ENCODE measurements at places on chromosomes 6 and 20.

- no peak for DNase-seq
Measured at GRCh38 chr6:43851204-43851865, 81.3 kb downstream of the VEGFA start.

DNA sequence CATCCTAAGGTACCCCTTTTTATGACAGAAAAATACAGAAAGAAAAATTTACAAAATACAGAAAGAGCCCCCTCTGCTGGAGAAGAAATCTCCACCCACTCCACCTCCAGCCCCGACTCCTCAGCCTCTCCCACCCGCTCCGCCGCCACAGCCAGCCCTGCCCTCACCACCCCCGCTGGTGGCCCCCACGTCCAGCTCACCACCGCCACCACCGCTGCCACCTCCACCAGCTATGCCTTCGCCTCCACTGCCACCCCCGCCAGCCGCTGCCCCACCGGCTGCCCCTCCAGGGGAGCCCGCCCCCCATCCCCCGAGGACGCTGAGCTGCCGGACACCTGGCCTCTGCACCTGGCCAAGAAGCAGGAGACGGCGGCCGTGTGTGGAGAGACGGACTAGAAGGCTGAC, 17.7 kb downstream of the WFDC2 start:
- no peak for DNase-seq

DNA sequence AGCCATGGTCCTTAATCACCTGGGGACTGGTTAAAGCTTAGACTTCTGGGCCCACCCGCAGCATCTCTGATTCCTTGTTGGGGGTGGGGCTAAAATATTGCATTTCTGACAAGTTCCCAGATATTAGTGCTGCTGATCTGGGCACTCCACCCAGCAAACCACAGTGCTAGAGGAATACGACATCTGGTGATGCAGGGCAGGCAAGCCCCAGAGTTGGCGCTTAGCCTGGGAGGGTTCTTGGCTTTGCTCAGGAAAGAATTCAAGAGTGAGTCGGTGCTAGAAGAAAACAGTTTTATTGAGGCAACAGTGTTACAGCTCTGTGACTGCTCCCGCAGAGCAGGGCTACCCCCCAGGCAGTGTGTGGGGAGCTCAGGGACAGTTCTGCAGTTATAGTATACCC, 210.7 kb downstream of the TFAP2C start:
- no peak for DNase-seq

DNA sequence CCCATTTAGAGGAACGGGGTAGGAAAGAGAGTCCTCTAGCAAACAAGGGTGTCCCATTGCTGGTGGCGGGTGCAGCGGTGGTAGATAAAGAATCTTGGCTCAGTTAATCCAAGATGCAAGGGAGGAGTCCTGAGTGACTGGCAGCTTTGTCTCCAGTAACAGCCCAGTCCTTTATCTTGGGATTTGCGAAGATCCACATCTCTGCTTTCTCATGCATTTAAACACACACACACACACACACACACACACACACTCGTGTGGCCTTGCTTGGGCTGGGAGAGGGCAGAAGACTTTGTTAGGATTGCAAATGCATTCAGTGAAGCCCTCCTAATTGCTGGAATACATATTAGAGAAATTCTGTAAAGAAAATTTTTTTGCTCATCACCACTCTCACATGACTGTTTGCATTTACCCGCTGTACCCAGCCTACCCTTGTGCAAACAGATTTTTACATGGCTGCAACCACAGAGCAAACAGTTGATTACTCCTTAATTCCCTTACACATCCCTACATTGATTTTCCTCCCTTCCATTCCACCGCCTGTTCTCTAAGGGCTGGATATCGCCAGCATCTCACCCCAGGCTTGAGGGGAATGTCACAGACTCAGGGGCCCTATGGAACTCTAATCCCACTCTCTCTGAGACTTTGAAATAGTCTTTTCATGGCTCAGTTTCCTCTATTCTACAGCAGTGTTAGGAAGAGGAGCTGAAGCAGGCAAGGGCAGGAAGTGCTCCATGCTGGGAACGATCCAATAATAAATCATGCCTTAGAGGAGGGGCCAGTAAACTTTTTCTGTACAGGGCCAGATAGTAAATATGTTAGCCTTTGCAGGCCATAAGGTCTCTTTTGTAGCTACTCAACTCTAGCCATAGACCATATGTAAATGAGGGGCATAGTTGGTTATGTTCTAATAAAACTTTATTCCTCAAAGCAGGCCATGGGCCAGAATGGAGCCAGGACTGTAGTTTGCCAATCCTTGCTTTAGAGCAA, 3.5 kb downstream of the C6orf132 start:
- DNase-seq = no peak

- no peak for DNase-seq
Measured at GRCh38 chr6:107543088-107543487, 53.2 kb downstream of the SOBP start.

DNA sequence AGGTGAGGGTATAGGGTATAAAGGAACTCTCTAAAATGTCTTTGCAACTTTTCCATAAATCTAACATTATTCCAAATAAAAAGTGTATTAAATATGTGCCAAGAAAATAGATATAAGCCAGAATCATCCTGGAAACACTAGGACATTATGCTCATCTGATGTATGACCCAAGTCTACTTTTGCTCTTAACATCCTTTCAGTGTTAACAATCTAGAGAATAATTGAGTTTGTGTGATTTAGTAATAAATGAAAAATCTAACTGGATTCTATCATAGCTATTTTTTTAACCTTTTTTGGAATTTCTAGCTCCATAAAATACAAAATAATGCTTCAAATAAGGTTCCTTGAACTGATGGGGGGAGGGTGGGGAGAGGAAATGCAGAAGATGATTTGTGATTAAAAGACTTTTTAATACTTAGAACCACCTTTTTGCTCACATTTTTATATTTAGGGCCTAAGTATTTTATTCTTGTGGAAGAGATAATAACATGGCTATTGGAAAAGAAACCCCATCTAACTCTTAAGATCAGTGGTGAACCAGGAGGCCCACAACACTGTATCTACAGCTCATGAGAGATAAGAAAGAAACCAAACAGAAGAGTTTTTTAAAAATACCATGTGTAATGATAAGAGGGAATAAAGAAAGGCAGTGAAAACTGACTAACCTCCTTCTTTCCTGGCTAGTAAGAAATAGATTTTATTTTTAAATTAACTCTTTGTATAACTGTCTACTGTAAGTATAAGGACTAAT, 68.5 kb downstream of the PDSS2 start:
- DNase-seq = no peak

DNA sequence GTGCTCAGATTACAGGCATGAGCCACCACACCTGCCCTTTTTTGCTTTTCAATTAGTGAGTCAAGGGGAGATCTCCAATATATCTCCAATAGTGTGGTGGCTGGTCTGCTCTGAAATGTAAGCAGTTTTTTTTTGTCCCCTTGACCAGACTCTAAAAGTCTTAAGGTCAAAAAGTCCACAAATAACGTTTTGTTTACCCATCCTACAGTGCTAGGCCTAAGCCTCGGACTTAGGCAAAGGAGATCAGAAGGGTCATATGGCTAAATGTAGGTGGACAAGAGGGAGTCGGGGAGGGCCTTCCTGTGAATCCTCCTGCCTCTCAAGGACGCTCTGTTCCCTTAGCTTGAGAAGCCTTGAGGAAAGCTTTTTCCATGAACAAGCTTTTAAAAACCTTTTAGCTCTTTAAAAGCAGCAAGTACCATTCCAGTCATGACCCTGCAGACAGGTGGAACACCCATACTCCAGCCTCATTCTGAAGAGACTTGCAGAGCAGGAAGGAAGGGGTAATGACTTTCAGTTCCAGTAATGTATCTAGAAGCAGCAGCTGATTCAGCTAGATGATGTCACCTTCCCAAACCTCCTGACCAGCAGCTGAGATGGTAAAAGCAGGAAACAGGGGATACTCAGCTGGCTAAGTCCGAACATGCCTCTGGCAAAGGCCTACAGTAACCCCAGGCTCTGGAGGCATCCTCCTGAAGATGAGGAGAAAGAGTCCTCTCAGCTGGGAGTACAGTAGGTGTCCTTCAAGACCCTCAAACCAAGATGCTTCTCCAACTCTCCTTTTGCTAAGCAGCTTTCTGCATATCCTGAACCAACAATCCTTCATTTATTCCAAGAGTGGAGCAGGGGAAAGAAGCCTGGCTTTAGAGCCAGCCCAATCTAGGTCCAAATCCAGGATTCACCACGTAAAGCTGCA, 23.6 kb downstream of the BCL2L1 start:
- DNase-seq = peak; percentile 78

GRCh38 chr20:10578607-10579006, 95.2 kb downstream of the JAG1 start:
- no peak for DNase-seq

GRCh38 chr6:70289299-70289698, 13.6 kb downstream of the COL9A1 start:
- no peak for DNase-seq

GRCh38 chr20:12414446-12415274, 497.0 kb downstream of the BTBD3 start:
- no peak for DNase-seq

GRCh38 chr20:58669287-58670006, 18.4 kb downstream of the STX16 start:
- DNase-seq = no peak

GRCh38 chr6:112281821-112282615, 27.7 kb upstream of the LAMA4 start:
- DNase-seq = no peak

- no peak for DNase-seq
Measured at GRCh38 chr6:160028487-160029275, 59.8 kb downstream of the IGF2R start.

- no peak for DNase-seq
Measured at GRCh38 chr6:110085285-110085684, 94.2 kb downstream of the WASF1 start.

DNA sequence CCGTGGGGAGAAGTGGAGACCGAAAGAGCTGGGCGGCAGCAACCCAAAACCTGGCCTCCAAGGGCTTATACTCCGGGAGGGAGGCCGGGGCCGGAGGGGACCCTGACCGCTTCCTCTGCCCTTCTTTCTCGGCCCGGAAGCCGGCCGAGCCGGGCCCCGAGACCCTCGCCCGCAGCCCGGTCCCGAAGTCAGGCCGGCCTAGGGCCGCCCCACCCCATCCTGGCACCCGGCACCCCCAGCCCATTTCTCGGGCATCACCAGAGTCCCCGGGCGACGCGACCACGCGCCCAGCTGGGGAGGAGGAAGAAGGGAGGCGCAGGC, 572 bp upstream of the ZDHHC14 start:
- DNase-seq = no peak

- DNase-seq = no peak
Measured at GRCh38 chr6:120871416-120872261, 462.6 kb downstream of the TBC1D32 start.

DNA sequence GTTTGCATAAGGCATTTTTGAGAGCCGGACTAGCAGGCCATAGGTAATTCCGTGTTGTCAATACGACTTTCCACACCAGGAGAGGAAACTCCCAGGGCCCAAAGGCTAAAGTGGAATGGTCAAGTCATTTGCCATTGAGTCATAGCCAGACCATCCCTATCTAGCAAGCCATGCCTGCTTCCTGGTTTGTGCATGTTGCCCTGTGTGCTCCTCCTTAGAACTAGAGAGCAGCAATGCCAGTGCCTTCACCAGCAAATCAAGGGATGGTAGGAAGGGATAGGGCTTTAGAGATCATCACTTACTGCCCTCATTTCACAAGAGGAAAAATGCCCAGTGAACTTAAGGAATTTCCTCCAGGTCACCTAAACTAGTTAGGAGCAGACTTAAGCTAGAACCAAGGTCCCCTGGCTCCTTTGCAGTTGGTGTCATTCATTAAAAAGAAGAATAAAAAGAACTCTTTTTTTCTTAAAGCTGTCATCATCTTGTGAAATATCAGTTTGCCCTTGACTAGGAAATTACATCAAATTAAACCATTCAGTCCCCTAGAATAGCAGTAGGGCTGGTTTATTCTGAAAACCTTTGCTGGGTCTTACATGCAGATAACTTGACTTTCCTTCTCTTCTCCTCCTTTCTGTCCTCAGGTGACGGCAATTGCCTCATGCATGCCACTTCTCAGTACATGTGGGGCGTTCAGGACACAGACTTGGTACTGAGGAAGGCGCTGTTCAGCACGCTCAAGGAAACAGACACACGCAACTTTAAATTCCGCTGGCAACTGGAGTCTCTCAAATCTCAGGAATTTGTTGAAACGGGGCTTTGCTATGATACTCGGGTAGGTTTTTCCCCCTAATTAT, 7.4 kb downstream of the TNFAIP3 start:
- no peak for DNase-seq

DNA sequence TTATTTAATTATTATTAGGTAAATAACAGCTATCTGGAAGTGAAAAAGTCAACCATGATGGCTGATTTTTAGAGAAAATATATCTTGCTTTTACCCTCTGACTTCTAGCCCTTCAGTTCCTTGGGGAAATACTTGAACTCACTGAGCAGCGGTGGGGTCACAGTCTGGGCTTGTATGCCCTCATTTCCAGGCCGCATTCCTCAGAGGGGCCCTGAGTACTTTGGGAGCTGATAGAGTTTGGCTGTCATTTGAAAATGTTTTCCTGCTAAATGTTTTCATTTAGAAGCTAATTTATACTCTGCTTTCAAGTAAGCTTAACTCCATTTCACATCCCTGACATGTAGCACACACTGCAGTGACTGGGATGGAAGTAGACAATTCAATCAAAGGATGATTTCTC, 1028.5 kb downstream of the KIF16B start:
- DNase-seq = no peak

DNA sequence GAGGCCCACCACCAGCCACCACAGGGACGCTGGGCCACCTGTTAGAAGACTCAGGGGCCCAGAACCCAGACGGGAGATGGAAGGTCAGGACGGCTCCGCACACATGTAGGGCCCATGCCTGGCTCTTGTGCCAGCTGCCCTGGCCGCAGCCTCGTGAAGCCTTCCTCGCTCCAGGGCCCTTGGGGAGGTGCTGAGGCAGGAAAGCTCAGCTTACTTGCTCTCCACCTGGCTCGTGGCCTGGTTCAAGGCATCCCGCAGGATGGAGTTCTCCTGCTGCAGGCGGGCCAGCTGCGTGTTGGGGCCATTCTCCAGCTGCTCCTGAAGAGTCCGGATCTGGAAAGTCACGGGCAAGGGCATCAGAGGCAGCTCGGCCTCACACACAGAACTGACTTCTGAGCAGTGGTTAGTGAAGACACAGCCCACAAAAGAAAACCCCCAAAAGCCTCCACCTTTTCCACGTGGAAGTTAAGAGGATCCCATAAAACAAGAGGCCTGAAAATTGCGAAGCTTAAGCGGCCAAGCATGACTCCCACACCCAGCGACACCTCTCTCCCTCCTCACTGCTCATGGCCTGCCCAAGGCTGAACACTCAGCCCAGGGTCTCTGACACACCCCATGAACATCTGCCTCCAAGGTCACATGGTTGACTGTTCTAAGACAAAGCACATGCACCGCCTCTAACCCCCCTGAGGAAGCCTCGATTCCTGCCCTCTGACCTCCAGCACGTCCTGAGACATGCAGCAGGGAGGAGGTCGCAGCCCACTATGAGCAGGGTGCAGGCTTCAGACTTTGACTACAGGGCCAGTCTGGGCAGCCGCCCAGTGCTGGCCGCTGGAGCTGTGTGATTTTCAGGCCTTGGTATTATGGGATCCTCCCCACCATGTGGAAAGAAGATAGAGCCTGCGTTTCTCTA, 46.5 kb downstream of the RRBP1 start:
- DNase-seq = no peak

GRCh38 chr20:7503501-7503900, 436.8 kb downstream of the HAO1 start:
- no peak for DNase-seq

GRCh38 chr20:16063881-16064280, 509.4 kb downstream of the KIF16B start:
- no peak for DNase-seq

- peak; percentile 82 for DNase-seq
Measured at GRCh38 chr20:5691918-5692618, 58.1 kb upstream of the SHLD1 start.

- no peak for DNase-seq
Measured at GRCh38 chr6:161035182-161035980, 43.8 kb downstream of the MAP3K4 start.

- DNase-seq = peak; percentile 34
Measured at GRCh38 chr6:108559884-108560462, 744 bp upstream of the FOXO3 start.
